Activated CD8-positive, alpha-beta memory T cell treated with anti-CD3 and anti-CD28 coated beads for 4 hours (primary cell): ENCODE measurements at places on chromosomes 13 and 19.

DNA sequence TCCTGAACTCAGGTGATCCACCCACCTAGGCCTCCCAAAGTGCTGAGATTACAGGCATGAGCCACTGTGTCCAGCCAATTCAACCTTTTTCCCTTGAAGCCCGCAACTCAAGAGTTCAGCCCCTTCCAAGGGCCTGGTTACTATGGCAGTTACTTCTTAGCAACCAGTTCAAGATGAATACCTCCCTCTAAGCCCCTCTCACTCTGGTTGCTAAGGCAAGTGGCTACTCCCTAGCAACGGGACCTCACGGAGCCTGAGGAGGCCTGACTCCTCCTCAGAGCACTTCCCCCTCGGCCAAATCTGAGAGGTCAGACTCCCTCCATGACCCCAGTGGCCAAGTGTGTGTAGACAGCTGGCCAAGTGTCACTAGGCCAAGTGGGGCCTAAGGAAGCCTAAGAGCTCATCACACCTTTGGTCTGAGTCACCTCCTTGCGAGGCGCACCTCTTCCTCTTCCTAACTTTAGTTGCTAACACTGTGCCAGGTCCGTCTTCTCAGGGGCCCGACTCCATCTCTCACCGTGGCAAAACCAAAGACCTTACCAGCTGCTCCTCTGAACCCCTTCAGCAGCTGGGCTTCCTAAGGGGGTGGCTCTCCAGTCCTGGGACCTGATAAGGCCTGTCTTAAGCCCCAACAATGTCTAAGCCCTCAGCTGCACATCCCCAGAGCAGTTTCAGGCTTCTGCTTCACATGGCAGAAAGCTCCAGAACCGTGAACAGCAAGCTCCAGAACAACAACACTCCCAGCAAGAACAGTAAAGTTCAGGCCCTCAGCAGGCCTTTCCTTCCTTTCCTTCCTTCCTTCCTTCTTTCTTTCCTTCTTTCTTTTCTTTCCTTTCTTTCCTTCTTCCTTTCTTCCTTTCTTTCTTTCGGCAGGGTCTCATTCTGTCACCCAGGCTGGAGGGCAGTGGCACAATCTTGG, 9.6 kb downstream of the CD37 start:
- no peak for DNase-seq

GRCh38 chr19:10544753-10545251, 1.1 kb downstream of the ATG4D start:
- no peak for DNase-seq

- DNase-seq, result no peak
These were observed 11.5 kb upstream of the CAPNS1 start for GRCh38 chr19:36128392-36128736.

DNA sequence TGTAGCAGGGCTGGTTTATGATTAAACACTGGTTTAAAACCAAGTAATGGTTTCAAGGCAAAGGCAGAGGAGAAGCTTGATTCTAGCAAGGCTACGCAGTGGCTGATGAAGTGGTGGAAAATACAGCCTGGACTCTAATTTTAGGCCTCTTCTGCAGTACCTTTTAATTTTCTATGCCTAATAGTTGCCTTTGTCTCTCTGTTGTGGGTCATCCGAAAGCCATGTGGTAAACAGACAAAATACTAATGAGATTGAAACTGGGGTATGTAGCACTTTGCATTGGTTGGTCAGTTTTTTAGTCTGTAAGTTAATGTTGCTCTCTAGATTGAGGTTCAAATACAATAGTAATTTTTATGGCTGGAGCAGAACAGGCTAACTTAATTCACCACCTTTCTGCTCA, 3.3 kb downstream of the LMO7 start:
- DNase-seq, result no peak

DNA sequence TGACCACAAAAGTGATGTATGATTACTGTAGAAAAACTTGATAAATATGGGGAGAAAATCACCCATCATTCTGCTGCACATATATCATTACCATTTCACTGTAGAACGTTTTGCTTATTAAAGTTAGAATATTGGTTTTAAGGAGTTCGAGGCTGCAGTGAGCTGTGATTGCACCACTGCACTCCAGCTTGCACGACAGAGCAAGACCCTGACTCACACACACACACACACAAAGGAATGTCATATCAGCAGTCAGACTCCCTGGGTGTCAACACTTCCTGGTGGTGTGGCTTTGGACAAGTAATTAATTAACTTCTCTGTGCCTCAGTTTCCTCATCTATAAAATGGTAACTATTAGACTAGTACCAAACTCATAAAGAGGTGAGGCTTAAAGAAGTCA, 11.3 kb upstream of the PNMA8A start:
- no peak for DNase-seq

DNA sequence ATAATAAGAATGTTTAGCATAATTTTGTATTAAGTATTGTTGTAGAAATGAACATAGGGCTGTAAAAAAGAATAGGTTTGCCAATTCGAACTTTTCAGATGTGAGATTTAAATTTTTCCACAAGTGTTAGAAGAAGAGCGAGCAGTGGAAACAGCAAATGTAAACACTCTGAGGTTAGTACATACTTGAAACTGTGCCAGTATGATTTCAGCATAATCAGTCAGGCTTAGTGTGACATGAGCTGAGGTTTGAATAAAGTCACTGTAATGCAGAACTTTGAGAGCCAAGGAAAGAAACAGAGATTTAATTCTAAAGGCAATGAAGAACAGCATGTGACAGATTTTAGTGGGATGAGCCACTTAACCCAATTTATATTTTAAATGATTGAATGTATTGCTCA, 2166.4 kb downstream of the PCDH9 start:
- no peak for DNase-seq

- DNase-seq, result no peak
These were observed 163.3 kb upstream of the STARD13 start for GRCh38 chr13:33448889-33449288.

GRCh38 chr13:46324976-46325375, 62.1 kb downstream of the RUBCNL start:
- no peak for DNase-seq

DNA sequence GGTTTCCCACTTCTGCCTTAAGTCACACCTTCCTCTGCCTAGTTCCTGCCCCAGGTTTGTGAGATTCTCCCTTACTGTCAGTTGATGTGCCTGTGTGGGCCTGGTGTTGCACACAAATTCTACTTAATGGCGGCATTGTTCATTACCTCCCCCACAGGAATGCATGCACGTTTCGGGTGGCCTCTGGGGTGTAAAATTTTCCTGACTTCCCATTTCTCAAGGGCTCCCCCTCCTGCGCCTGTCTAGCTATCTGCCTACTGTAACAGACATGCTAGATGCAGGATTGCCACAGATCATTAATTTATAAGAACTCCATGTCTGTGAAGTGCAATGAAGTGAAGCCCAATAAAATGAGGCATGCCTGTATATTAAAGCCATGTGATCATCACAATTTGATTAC, 1466.3 kb downstream of the PCDH9 start:
- DNase-seq, result no peak

GRCh38 chr13:66102864-66103263, 1127.3 kb downstream of the PCDH9 start:
- DNase-seq, result no peak

DNA sequence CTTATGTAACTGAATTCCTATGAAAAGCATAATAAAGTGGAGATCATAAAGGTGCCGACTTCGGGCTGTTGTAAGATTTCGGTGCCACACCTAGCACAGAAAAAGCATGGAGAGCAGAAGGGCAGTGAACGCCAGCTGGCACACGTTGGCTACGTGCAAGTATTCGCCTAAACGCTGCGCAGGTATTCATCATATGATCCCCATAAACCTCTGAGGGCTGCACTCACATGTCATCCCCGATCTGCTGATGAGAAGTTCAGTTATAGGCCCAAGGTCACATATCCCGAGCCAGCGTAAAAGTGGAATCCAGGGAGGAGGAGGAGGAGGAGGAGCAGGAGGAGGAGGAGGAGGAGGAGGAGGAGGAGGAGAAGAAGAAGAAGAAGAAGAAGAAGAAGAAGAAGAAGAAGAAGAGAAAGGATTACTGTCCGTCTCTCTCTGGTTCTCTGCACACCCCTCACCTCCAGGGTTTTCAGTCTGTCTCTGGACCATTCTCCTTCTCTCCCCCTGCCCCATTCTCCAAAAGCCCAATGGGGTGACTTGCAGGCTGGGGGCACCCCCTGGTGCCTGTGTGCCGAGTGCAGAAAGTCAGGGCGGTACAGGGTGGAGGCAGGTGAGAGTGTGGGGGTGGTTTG, 18.6 kb upstream of the CYP2S1 start:
- no peak for DNase-seq

GRCh38 chr13:98890186-98890585, 87.7 kb downstream of the DOCK9 start:
- DNase-seq, result no peak

- no peak for DNase-seq
These were observed 36.1 kb downstream of the IRS2 start for GRCh38 chr13:109750221-109750775.

GRCh38 chr19:42193706-42194105, 23.8 kb downstream of the DEDD2 start:
- no peak for DNase-seq

DNA sequence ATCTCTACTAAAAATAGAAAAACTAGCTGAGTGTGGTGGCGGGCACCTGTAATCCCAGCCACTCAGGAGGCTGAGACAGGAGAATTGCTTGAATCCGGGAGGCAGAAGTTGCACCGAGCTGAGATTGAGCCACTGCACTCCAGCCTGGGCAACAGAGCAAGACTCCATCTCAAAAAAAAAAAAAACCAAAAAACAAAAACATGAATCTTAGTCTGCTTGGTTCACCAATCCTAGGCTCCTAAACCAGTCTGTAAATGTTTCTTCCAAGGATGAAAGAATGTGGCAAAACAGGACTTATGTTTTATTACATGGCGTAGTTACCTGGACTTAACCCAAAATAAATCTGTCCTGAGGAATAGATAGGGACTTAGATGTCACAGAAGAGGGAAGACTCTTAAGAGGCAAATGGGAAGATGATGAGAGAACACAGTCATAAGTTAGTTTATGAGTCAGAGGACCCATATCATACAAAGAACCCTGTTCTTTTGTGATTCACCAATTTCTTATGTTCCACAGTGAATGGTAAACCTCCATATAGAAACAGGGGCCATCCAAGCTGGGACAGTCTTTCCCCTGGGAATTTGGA, 6.9 kb upstream of the FBXL3 start:
- no peak for DNase-seq

- DNase-seq, result no peak
These were observed 64.0 kb upstream of the ZNF681 start for GRCh38 chr19:23822735-23823134.

GRCh38 chr19:48844472-48844871, 8.2 kb upstream of the HSD17B14 start:
- no peak for DNase-seq

DNA sequence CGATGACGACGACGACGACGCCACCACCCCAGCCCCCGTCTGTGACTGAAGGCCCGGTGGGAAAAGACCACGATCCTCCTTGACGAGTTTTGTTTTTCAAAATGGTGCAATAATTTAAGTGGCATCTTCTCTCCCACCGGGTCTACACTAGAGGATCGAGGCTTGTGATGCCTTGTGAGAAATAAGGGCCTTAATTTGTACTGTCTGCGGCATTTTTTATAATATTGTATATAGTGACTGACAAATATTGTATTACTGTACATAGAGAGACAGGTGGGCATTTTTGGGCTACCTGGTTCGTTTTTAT, 2.5 kb downstream of the KLF2 start:
- no peak for DNase-seq

DNA sequence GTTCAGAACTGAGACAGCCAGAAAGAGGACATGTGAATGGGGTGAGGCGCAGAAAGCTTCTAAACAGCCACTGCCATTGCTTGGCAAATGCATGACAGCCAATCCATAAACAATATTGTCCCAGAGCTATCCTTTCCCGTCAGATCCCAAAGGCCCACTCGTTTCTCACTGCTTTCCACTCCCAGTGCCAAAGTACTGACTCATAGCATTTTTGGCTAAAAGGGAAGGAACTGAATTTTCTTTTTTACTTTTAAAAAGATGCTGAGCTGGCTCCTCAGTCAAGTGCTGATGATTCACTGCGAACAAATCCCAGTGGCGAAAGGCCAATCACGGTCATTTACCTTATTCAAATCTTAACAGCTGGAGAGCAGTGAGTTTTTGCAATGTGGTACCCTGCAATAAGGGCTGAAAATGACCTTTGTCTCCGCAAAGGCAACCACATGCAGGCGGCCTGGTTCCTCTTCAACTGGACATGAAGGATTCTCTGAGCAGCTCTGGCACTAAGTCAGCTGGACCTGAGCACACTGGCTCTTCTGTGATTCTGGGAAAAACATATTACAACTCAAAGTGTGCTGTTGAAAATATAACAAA, 151.7 kb downstream of the DCLK1 start:
- DNase-seq, result no peak

DNA sequence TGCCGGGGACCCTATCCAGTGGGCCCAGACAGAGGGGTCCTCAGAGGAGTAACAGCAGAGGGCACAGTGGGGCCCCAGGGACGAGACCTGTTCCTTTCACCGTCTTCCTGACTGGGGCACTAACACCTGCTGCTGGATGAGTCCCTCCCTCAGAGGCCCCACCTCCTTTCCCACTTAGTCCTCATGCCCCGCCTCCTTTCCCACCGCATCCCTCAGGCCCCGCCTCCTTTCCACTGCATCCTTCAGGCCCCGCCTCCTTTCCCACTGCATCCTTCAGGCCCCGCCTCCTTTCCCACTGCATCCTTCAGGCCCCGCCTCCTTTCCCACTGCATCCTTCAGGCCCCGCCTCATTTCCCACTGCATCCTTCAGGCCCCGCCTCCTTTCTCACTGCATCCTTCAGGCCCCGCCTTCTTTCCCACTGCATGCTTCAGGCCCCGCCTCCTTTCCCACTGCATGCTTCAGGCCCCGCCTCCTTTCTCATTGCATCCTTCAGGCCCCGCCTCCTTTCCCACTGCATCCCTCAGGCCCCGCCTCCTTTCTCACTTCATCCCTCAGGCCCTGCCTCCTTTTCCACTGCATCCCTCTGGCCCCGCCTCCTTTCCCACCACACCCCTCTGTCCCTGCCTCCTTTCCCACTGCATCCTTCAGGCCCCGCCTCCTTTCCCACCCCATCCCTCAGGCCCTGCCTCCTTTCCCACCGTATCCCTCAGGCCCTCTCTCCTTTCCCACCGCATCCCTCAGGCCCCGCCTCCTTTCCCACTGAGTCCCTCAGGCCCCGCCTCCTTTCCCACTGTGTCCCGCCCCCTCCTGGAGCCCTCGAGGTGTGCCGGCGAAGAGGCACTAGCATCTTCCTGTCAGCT, 6.7 kb downstream of the SPPL2B start:
- no peak for DNase-seq

DNA sequence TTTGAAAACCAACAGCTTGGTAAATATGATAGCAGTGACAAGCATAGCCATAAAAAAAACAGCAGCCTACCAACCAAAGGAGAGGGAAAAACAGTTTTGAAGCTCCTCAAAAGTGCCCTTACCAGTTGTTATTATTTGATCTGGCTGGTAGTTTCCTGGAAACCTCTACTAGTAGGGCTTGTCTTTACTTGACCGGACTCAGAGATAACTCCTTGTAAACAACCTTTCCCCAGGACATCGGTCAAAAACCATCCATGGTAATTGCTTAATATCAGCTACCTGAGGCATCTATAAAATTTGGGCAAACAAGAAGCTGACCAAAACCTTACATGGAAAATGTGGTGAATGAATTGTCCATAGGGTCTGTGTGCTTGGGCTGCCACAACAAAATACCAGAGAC, 210.9 kb downstream of the FGF14 start:
- DNase-seq, result no peak
